Lower leg skin (tissue), 4 donors: ENCODE measurements at places on chromosomes 12 and 14.

DNA sequence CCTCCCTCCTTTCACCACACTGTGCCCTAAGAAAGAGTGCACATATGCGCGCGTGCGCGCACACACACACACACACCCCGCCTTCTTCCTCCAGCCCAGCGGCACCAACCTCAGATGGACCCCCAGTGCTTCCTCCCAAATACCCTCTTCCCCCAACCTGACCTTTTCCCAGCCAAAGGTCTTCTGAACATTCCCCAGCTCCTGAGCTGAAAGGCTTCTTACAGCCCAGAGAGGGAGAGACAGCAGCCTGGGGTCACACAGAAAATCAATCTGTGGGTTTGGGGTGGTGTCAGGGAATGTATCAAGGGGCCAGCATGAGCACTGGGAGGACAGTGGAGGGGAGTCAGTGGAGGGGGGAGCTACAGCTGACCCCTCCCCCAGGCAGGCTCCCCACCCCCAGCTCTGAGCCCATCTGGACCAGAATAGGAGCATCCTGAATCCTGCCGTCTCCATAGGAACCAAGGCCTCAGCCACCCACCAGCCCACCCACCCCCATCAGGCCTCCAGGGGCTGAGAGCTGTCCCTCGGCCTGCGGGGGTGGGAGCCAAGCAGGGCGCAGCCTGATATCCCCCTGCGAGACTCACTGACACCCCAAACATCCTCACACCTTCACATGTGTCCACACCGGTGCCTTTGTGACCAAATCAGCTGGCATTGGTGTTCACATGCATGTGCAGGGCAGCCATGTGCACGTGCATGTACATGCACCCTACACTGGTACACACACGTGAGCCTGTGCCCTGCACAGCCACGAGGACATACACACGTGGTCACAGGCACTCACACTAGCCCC is 5.7 kb downstream of the RASAL1 start:
- no peak for DNase-seq

GRCh38 chr14:68805414-68805813 is 12.5 kb upstream of the ZFP36L1 start:
- no peak for DNase-seq

- DNase-seq: no peak
Measured at GRCh38 chr12:44091948-44092606, 256.2 kb downstream of the TMEM117 start.

- no peak for DNase-seq
Measured at GRCh38 chr14:34013721-34014060, 62.8 kb upstream of the EGLN3 start.

DNA sequence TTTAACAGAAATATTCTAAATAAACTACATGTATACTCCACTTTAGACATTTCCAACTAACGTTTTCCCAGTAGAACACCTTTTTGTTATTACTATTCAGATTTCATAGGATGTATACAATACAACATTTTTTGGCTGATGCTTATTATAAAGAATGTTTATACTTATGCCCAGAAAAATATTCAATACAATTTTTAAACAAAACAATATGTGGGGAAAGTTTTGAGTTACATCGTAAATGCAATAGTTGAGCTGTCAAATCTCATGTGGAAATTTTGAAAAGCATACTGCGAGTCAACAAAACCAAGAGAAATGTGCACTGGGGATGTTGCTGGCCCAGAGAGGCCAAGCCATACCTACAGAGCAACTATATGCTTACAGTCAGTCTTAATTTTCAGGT is 18.2 kb upstream of the MON2 start:
- DNase-seq: no peak

DNA sequence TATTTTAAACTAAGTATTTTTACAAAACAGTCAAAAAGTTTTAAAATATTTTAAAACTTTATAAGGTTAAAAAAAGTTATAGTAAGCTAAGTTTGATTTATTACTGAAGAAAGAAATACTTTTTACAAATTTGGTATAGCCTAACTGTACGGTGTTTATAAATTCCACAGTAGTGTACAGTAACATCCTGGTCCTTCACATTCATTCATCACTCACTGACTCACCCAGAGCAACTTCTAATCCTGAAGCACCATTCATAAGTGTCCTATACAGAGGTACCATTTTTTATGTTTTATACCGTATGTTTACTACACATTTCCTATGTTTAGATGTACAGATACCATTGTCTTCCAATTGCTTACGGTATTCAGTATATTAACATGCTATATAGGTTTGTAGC is 170.0 kb downstream of the KLHL28 start:
- no peak for DNase-seq

- no peak for DNase-seq
Measured at GRCh38 chr12:87513536-87514280, 515.5 kb downstream of the C12orf50 start.

DNA sequence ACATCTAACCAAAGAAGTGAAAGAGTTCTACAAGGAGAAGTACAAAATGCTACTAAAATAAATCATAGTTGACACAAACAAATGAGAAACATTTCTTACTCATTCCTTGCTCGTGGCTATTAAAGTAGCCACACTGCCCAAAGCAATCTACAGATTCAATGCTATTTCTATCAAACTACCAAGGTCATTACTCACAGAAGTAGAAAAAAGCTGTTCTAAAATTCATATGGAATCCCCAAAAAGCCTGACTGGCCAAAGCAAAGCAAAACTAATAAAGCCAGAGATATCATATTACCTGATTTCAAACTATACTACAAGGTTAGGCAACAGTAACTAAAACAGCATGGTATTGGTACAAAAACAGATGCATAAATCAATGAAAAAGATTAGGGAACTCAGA is 305.6 kb downstream of the RPAP3 start:
- no peak for DNase-seq

DNA sequence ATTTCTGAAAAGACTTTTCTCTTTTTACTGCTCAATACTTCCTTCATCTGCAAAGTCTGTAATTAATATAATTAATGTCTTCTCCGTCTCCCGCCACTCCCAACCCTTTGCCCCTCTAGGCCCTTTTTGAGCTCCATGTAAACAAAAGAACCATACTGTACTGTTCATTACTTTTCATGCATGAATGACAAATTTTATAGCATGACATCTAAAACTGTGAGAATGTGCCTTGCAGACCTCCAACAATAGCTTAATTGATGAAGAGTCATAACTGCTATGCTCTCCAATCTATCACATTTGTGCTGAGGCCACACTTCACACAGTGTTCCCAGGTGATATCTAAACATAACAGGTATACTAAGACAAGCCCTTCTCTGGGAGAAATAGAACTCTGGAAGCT is 1122.7 kb upstream of the ATXN7L3B start:
- no peak for DNase-seq

DNA sequence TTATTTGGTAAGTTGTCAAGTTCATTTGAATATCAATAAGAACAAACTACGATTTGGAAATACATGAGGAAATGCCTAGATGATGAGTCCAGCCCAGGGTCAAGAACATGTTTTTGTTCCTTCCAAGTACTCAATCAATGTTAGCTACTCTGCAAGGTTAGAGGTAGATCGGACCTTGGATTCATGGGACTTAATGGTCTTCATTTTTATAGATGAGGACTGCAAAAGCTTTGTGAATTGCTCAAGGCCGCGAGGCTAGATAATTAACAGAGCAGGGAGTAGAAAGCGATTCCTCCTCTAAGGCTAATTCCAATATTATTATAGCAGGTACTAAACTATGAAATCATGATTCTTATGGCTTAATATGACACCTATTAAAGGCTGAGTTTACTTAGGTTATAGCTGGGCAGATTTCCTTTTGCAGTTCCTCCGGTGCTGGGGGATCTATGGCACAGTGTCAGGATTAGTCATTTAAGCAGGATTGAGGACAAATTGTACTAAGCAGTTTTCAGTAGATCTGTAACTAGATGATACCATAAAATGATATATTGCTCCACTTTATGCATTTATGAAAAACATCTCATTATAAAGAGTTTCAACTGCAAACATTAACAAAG is 19.8 kb downstream of the NR1H4 start:
- DNase-seq: no peak

DNA sequence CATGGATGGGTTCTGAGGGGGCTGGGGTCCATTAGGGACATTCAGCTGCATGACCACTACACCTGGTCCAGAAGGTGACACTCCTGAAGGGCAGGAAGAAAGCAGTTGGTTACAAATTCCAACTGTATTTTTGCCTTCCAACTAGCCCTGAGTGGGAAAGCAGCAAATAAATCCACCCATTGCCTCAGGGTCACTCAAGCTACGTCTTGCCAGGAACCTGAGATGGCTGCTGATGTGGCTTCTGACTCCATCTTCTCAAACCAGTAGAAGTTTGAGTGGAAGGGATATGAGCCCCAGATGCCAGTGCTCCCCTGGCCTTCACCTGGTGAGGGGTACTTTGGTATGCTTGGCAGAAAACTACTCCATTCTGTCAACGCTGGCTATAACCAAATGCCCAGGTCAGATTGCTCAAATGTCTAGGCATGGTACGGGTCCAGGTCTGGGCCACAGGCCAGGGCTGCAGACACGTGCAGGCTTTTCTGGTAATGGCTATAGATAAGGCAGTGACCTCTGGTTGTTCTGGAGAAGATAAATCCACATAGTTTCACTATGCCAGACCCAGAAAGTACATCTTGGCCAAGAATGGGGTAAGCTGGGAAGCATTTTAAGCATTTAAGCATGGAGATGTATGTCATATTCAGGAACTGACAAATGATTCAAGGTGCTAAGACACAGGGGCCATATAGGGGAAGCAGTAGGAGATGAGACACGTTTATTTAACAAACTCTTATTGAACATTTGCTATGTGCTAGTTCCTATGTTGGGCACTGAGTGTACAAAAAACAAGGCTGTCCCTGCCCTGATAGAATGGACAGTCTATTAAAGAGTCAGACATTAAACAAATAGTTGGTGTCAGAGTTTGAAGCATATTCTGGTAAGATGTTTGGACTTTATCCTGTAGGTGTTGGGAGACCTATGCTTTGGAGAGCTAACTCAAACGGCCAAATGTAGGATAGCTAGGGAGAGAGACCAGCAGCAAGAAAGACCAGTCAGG is 8.3 kb upstream of the STAC3 start:
- no peak for DNase-seq

GRCh38 chr12:52658196-52658595 is 6.2 kb upstream of the KRT2 start:
- DNase-seq: no peak

- no peak for DNase-seq
Measured at GRCh38 chr12:19491863-19492262, 52.6 kb downstream of the AEBP2 start.

- no peak for DNase-seq
Measured at GRCh38 chr12:33437598-33437997, 2.0 kb downstream of the SYT10 start.

DNA sequence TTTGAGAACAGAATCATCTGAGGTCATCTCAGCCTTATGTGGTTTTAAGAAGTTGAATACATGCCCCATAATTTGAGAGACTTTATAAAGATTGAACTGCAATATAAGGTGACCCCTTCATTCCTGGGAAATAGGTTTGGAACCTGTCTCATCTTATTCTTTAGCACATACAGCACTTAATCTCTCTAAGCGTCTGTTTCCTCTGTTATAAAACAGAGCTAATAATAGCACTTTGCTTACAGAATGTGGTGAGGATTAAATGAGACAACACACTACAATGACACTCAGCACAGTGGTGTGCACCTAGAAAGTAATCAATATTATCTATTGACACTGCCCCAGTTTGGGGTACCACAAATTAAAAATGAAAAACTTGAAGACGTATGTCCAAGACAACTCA is 102.1 kb downstream of the DUSP6 start:
- DNase-seq: no peak

- DNase-seq: no peak
Measured at GRCh38 chr12:90808568-90808967, 146.4 kb downstream of the CCER1 start.

- DNase-seq: no peak
Measured at GRCh38 chr12:48811437-48812090, 6.7 kb upstream of the CACNB3 start.

GRCh38 chr12:82595941-82596340 is 90.8 kb upstream of the TMTC2 start:
- no peak for DNase-seq

GRCh38 chr14:87305345-87305744 is 687.6 kb downstream of the GALC start:
- no peak for DNase-seq

- no peak for DNase-seq
Measured at GRCh38 chr14:52333823-52334657, 19.9 kb downstream of the PTGER2 start.

DNA sequence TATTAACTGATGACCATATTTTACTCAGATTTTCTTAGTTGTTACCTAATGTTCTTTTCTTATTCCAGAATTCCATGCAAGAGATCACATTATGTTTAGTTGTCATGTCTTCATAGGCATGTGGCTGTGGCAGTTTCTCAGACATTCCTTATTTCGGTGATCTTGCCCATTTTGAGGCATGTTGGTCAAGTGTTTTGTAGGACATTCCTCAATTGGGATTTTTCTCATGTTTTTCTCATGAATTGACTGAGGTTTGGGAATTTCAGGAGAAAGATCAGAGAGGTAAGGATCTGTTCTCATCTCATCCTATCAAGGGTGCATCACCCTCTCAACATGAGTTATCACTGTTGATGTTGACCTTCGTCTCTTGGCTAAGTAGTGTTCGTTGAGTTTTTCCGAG is 81.3 kb downstream of the CHST11 start:
- no peak for DNase-seq

DNA sequence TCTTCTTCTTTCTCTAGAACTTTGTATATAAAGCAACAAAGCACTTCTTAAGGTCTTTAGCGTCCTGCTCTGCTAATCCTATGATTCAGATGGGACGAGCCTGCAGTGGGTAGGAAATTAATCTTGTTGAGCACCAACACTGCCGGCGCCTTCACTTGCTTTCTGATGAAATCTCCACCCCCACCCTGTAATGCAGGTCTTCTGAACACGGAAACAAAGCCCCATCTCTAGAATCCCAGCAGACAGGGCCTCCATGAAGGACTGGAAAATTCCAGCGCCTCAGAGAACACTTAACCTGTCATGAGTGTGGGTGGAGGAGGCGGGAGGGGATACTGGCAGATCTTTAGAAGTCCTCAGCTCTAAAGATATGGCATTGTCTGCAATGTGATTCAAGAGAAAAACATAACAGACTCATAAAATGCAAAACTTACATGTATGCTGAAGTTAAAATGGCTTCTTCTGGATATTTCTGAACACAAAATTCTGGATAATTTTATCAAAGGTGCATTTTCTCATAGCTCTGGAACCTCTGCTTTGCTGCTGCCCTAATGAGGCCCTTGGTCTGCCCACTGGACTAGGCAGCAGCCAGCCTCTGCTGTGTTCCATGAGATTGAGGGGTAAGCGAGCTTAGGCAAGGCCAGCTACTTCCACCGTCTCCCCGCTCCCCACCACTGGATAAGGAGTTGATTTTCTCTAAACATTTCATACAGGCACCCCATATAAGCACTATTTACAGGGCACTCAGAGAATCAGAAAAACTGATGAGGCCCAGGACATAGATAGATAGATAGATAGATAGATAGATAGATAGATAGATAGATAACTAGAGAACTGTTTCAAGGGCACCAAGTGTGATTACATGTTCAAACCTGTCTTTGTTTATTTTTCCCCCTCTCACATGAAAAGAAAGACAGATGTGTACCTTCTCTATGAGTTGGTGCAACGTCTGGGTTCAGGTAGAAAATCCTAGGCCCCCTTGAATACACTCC is 43.1 kb downstream of the ZFP36L1 start:
- no peak for DNase-seq

GRCh38 chr12:26749781-26750180 is 83.2 kb downstream of the ITPR2 start:
- no peak for DNase-seq

GRCh38 chr12:57149245-57149900 is 2.0 kb upstream of the LRP1-AS start:
- peak; percentile 81 for DNase-seq
